Right kidney (tissue), 9 donors: ENCODE measurements at places on chromosomes 1 and 21.

- no peak for DNase-seq
Observed at GRCh38 chr1:63010913-63011660, 227.2 kb downstream of the ATG4C start.

DNA sequence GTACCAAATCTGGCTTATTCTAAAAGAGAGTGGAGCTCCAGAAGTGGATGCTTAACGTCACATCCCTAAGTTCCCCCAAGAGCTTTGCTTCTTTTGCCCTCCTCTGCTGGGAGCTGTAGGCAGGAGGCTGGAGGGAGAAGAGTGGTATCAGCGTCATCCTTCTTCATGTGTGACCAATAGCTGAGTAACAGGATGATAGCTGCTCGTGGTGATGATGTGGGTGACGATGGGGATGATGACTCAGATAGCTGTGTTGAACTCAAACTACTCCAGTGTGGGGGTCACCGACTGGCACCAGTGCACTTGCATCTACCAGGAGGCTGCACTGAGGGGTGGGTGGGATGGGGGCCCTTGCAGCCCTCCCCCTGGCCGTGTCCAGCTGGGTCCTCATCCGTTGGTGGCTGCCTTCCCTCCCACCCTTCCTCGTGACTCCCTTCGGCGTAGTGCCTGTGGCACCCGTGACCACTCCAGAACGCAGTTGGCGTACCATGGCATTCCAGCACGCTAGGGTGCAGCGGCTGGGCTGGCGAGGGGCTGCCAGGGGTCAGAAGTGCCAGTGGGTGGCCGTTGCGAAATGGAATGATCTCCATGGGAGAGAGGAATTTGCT, 1.1 kb downstream of the IGFN1 start:
- DNase-seq: no peak

- DNase-seq: no peak
Observed at GRCh38 chr1:246448373-246448772, 58.7 kb downstream of the SMYD3 start.

- peak; percentile 35 for DNase-seq
Observed at GRCh38 chr1:67532452-67533216, 102.4 kb upstream of the SERBP1 start.

DNA sequence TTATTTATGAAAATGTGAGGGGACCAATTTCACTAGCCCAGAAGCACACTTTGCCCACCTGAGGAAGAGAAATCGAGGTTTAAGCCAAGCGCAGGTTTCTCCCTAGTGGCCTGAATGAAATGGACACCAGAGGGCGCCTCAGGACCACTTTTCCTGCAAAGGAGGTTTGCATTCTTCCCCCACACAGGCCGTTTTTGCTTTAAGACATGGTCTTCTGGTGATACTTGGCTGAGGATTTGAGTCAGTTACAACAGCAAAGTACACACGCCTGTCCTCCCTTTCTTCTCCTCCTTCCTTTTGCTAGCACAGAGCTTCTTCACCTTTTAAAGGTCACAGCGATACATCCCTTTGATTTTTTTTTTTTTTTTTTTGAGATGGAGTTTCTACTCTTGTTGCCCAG, 5.4 kb downstream of the PLA2G2E start:
- peak; percentile 46 for DNase-seq

- no peak for DNase-seq
Observed at GRCh38 chr1:87938631-87939030, 610.0 kb downstream of the LMO4 start.

DNA sequence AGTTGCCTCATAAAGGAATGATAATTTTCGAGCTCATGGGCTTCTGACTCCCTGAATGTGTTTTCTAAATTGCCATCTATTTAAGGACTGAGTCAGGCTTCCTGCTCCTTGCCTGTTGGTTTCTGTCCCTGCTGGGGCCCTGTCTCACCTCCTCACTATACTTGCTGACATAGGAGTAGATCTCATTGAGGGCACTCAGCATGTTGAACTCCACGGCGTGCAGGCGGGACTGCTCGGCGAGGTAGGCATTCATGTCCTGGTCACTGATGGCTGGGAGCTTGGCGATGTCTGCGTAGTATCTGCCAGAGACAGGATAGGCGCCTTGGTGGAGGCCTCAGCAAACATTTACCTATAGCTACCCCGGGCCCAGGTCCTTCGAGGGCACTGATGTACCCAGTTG, 116.9 kb upstream of the CD34 start:
- DNase-seq: no peak

DNA sequence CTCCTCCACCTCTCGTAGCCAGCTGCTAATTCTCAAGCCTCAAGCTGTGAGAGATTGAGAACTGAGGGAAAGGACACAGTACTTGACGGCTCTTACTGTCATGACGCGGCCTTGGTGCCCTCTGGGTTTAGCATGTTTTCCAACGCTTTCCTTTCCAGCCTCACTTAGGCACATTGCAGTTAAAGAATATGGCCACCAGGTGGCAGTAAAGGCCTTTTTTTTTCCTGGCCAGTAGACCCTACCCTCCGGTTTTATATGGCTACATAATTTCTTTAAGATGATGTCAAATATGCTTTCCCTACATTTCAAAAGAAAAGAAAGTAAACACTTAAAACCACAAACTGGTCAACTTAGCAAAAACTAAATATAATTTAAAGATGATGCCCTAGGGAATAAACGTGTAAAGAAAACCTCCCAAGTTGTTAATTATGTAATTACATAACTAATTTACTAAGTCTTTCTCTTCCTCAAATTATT, 56.8 kb upstream of the PRDX6 start:
- DNase-seq: peak; percentile 58

DNA sequence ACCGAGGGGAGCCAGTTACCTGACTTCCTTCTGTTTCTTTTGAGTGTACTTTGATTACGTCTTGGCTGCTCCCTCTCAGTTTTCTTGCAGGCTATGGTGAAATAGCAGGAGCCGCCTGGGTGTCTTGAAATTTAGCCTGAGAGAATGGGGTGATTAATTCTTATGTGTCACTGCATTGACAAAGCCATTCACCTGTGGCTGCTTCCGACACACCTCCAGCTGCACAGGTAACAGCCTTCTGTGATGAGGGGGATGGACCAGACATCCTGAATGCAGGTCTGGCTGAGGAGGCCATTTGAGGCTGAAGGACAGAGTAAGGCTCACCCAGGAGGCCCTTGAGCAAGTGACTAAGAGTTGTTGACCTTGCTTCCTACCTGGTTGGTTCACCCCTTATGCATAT, 16.5 kb downstream of the CACNA1E start:
- DNase-seq: no peak

GRCh38 chr1:235925016-235925415, 58.3 kb upstream of the LYST start:
- no peak for DNase-seq

DNA sequence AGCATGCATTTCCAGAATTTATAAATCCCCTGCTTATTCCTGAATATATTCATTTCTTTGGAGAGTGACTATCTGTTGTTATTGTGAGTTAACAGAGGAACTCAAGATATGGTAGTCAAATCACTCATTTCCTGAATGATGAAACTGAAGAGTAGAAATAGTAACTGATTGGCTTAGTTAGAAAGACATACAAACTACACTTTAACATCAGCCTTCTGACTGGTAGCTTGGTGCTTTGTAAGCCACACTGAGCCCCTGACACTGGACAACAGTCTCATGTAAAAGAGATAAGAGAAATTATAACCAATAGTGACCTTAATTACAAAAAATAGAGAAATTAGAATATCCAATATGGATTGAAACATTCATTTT, 4.8 kb downstream of the GBP7 start:
- DNase-seq: no peak

DNA sequence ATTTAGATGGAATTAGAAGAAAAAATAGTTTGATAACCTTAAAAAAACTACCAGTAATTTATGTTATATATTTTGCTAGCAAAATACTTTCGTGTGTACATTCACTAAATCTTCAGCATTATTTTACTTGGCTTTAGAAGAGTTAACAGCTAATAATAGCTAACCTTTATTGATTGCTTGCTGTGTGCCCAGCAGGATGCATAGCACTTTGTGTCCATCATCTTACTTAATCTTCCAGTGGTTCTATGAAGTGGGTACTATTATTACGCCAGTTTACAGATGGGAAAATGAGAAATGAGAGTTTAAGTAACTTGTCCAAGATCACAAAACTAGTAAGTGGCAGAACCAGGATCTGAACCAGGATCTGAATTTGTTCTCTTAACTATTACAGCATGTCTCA, 41.7 kb upstream of the GPR25 start:
- no peak for DNase-seq
